ENCODE measurements at places on chromosomes 4 and X.
A peak's percentile ranks its signal among the peaks of the same experiment; 100 is the strongest.

DNA sequence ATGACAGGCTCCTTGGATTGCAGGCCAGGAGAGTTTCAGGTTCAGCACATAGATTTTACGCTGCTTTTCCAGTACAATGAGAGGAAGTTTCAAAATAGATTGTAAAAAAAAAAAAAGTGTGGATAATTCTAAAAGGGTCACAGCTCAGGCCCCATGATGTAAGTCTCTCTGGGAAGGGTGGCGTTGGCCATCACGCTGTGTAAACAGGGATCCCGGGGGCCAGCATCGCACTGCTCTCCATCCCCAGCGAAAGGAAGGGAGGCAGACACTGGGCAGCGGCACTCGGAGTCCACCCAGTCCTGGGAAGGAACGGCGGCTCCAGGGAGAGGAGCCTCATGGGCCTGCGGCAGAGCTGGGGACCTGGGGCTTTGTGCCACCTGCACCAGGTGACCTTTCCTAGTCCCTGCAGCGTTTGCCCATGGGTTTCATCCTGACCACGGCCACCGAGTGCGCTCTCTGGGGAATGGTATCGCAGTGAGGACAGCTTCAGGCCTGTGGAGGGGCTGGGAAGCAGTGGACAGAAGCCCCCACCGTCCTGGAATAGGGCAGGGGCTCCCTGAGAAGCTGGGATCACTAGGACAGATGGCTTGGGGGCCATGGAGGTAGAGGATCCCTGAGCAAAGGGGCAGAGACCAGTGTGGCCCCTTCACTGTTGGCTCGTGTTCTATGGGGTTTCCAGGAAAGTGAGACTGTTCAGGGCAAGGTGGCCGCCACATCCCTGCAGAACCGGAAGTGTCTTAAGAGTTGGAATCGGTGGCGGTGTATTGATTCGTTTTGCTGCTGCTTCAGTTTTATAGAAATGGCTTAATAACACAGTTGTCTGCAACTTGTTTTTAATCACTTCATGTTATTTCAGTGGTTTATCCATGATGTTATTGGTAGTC is 38.9 kb downstream of the RGS12 start:
- no peak for DNase-seq

- DNase-seq, result peak; percentile 32
Measured at GRCh38 chr4:146243141-146243882, 29.0 kb downstream of the REELD1 start.

DNA sequence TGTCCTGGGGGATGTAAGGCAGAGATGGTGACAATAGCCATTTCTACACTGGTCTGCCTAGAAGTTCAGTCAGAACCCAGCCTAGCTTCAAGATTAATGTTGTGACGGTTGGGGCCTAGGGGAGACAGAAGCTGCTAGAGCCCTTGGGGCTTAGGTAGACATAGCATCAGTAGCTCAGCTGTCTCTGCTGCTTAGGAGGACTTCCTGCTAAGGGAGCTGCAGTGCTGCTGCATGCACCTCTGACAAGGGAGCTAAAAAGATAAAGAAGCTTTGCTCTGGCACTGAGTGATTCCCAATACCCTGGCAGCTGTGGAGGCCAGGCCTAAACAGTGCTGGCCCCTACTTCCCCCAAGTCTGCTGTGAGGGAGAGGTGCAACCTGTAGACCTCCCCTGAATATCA is 116.0 kb downstream of the CT47B1 start:
- no peak for DNase-seq

DNA sequence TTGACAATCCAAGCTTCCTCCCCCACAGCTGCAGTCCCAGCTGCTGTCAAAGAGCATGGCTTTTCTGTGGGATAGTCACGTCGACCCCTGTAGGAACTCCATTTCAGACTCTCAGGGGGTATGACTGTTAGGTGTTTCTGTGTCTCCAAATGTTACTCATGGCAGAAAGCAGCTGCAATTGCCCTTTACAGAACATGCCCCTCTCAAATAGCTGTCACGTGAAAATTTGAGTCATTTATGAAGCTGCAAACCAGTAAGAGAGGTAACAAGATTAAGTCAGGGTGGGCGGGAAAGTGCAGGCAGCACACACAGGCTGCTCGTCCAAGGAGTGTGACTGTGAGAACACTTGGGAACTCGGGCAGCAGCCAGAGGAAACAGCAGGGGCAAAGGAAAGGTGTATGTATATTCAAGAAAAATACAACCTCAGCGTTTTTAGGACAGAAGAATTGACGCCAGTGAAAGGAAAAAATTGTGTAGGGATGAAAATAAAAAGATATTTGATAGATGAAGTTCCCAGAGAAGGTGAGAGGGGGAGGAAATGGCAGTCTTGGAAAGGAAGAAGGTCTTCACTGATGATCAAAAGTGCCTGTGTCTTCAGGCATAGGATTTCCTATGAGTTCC is 66.5 kb upstream of the TMEM184C start:
- peak; percentile 14 for DNase-seq

Data from urothelium cell line (cell line).